Hematopoietic multipotent progenitor cell (in vitro differentiated cells): ENCODE measurements at places on chromosomes 2 and 18. TPM values are rescaled to one million over a fixed set of nuclear protein-coding genes. Genes with fewer than 3 reads are reported as not detected.

ARHGAP15 gene
- total RNA-seq = 77.3 TPM

LANCL1 gene
- 35.0 TPM for total RNA-seq

GRCh38 chr18:48697441-48697840 is 158.6 kb downstream of the CTIF start:
- no peak for DNase-seq

DNA sequence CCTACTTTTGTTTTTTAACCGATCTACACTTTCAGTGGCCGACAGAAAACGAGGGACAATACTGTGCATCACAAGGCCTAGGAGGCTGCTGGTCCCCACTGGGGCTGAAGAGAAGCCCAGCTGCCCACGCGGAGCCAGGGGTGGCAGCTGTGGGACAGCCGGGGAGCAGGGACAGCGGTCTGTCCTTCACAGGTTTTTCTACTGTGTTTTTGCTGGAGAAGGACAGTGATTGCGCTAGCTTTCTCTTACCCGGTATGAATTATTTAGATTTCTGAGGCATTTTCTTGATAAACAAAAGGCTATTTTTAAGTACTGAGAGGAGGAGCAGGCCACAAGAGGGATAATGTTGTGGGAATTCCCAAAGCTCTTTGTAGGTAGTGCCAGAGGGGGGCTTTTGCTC is 219.8 kb downstream of the ATAD2B start:
- no peak for DNase-seq

- no peak for DNase-seq
These were observed 3.6 kb downstream of the SIX3 start for GRCh38 chr2:44944952-44945612.

PROM2 gene
- total RNA-seq = 0.54 TPM

DNA sequence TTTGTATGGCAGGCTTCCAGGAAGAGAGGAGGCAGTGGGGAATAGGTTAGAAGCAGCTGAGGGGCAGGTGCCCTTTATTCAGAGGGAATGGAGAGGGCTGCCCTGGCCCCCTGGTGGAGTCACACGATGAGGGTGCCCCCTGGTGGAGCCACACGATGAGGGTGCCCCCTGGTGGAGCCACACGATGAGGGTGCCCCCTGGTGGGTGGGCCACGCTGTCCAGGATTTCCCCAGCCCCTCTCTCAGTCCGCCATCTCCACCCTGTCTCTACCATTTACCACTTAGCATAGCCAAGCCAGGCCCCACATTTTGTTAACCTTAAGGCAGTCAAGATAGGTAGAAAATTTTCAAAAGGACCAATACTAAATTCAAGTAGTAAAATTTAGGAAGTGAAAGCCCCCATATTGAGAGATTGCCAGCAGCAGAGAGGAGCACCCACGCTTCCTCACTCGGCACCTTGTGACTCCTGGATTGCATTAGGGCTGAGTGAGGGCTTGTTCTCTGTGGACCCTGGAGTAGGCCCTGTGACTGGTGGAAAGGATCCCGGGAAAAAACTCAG is 10.4 kb upstream of the FAM228A start:
- peak; percentile 49 for DNase-seq

DNA sequence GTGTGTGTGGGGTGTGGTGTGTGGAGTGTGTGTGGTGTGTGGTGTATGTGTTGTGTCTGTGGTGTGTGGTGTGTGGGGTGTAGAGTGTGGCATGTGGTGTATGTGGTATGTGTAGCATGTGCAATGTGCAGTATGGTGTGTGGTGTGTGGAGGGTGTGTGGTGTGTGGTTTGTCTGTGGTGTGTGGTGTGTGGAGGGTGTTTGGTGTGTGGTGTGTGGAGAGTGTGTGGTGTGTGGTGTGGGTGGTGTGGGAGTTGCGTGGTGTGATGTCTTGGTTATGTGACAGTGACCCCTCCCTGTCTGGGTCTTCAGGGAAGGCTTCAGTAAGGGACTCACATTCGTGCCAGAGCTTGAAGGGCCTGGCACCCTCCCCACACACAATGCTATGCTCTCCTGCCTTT is 718.2 kb upstream of the SOX11 start:
- DNase-seq = peak; percentile 0

DNA sequence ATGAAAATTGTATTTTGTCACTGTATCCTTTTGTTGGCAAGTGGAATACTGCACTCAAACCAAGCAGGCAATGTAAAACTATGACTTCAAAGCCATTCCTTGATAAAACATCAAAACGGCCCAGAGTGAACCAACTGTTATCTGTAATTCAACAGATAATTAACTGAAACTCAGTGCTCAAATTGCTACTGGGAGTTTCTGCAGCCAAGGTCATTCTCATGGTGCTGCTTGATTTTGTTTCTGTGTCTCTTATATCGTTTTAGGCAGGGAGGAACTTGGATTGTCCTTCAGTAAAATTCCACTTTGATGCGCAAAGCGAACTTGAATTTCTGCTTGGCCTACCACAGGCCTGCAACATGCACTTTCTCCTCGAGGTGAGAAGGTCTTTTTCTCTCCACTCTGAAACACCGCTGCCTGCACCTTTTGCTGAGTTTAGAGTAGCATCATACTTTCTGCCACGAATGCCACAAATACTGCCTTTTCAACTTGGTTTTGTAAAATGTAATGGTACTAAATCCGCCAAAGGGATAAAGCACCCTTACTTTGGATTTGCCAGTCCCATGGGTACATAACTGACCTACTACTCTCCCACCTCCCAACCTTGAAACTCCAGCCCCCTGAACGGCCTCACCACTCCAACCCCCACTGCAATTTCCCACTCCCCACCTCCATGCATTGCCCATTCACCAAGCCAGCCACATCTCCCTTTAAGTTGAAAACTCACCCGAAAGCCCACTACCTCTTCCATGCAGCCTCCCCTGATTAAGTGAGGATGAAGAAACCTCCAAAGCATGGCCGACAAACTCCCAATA is 204.7 kb downstream of the TGIF1 start:
- no peak for DNase-seq

ZNF2 gene
- 5.7 TPM for total RNA-seq

DNA sequence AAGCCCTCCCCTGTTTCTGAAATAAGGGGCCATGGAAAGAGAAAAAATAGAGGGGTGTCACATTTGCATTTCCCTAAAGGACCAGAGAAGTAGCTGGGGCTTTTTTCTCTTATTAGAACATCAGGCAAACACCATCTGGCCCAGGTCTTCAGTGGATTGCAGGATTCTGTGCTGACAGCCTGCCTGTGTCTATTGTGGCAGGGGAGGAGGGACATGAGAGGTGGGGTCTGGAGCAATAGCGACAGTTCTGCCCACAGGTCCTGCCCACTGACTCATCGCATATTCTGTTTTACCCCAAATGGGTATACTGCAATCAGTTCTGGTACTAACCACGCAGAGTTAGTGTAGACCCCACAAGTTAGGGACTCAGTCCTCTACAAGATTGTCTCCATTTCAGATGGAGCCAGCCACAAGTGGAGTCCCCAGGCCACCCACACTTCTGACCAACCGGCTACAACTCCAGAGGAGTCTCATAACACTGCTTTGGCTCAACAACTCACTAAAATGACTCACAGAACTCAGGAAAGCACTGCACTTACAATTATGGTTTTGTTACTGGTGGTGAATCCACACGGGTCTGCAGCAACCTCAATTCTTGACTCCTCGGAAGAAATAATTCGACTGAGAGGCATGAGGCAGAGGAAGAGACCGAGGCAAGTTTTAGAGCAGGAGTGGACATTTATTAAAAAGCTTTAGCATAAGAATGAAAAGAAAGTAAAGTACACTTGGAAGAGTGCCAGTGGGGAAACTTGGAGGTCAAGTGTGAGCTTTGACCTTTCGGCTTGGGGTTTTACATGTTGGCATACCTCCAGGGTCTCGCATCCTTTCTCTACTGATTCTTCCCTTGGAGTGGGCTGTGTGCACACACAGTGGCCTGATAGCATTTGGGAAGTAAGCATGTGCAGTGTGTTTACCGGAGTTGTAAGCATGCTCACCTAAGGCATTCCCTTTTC is 146.4 kb upstream of the SPATS2L start:
- no peak for DNase-seq

SLC8A1 gene
- 1.6 TPM for total RNA-seq

RAMP1 gene
- total RNA-seq = 1.6 TPM

FSIP2 gene
- 1.1 TPM for total RNA-seq
